ENCODE measurements at places on chromosomes 11 and 22.
A peak's percentile ranks its signal among the peaks of the same experiment; 100 is the strongest.

DNA sequence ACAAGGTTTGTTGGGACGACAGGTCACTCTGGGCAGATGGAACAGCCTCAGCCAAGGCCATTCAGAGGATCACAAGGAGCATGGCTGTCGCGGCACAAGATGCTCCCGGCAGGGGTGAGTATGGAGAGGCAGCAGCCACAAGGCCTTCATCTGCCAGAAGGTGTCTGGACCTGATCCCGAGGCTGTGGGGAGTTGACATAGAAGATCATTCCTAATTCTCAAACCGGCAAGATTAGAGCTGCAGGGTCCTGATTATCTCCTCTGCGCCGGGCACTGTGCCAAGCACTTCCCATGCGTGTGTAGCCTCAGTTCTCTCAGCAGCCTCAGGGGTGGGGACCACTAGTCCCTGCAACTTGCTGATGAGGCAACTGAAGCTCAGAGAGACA is 32.3 kb upstream of the RFPL3 start:
- DNase-seq: no peak

DNA sequence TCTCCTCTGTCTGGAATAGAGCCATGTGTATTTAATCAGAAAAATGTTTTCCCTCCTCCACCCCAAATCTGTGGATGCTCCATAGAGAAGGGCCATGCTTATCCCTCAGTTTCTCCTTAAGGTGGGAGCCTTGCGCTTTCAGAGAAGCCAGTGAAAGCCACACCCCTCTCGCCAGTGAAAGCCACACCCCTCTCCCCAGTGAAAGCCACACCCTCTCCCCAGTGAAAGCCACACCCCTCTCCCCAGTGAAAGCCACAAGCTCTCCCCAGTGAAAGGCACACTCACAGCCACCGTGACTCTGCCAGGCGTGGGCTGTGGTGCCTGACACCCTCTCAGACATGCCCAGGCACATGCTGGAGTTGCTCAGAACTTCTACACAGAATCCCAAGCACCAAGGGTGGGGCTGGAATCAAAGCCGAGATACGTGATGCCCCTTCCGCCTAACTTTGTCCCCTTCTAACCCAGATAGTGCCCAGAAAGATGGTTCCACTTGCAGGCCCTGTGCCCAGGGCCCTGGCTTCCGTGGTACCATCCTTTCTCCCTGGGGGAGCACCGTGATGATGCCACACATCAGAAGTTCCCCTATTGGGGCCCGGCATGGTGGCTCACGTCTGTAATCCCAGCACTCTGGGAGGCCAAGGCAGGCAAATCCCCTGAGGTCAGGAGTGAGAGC is 16.5 kb upstream of the PRR5 start:
- no peak for DNase-seq

DNA sequence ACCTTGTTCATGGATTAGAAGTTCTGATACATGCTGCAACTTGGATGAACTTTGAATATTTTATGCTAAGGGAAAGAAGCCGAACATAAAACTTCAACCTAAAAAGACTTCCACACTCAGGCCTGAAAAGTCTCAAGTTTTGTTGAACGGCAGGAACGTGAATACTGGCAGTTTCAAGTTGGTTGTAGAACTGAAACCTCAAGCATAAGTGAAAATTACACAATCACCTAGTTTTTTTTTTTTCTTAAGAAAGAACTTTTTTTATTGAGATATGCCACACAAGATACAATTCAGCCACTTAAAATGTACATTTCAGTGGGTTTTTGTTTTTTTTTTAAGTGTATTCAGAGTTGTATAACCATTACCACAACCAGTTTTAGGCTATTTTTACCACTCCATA is 50.8 kb upstream of the ADORA2A start:
- DNase-seq: no peak

- no peak for DNase-seq
Observed at GRCh38 chr11:57425565-57426438, 1.1 kb downstream of the SLC43A3 start.

- no peak for DNase-seq
Observed at GRCh38 chr11:123504401-123504800, 74.3 kb downstream of the GRAMD1B start.

GRCh38 chr11:66787934-66788758 is 55.1 kb upstream of the RCE1 start:
- DNase-seq: no peak

- no peak for DNase-seq
Observed at GRCh38 chr11:32312865-32313403, 122.4 kb downstream of the WT1 start.

DNA sequence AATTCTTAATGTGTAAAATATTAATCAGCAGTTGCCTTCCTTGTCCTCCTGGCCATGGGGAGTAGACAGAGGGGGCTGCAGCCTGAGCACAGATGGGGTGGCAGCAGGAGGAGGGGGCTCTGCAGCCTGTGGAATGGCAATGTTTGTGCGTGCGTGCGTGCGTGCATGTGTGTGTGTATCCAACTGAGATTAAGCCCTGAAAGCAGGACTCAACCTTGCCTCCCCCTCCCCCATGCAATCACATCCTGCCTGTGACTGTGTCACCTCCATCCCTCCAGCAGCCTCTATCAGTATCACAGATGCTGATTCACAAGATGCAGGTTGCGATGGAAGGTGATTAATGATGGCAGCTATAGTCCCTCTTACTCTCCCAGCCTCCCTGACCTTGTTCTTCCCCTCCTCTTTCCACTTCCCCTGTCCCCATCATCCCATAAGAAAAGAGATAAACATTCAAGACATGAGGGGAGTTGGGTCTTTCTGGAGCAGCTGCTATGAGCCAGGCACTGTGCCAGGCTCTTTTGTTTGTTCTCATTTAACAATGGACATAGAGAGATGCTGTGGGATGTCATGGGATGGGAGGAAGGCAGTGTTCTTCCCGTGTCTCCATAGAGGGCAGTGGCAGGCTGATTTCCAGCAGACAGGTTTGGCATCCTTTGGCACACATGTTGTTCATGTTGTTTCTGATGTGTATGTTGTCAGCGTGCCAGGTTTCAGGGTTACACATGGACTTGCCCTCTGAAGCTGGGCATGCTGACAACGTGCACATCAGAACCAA is 43.8 kb upstream of the NECTIN1 start:
- no peak for DNase-seq

DNA sequence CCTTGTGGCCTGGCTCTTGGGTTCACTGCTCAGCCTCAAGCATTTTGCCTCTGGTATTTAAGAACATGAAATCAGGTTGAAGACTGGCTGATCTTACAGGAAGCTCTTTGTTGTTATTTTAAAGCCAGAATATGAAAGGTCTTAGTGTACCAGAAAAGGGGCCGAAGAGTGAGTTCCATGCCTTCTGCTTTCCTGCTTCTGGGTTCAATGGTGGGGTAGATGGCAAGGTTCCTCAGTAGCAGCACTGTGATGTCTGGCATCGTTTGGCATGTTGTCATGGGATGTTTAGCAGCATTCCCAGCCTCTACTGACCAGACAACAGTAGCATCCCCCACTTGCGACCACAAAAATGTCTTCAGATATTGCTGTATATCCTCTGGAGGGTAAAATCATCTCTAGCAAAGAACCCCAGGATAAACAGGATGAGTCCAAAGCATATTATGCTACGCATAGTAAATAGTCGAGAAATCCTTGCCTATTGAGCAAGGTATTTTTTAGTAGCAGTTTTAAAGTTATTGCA is 2.4 kb downstream of the VPS26B start:
- no peak for DNase-seq

DNA sequence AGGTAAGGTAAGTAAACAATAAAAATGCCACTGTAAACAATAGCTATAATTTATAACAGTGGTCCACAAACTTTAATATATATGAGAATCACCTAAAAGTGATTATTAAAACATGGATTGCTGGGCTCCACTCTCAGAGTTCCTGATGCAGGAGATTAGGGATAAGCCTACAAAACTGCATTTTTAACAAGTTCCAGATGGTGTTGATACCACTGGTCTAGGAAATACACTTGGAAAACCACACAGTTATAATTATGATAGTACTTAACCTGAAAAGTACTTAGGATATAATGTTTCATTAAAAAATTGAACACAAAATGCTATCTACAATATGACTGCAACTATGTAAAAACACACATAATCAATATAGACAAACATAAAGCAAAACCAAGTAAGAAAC is 20.4 kb downstream of the FCHSD2 start:
- DNase-seq: no peak

GRCh38 chr22:17047656-17048055 is 37.1 kb upstream of the IL17RA start:
- DNase-seq: no peak

DNA sequence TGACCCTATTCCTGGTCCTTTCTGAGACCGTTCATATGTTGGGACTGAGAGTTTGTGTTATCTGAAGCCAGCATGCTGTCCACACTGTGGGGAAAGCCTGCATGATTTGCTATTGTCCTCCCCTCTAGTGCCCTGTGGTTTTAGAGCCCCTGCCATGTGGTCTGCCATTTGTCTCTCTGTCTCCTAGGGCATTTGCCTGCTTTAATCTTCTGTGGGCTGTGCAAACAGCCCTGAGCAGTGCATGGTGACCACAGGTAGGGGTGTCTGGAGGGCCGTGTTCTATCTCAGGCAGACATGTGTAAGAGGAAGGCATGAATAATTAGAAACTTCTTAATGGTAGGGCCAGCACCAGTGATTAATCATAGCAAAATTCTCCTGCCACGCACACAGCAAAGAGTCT is 23.0 kb downstream of the AMPD3 start:
- no peak for DNase-seq

DNA sequence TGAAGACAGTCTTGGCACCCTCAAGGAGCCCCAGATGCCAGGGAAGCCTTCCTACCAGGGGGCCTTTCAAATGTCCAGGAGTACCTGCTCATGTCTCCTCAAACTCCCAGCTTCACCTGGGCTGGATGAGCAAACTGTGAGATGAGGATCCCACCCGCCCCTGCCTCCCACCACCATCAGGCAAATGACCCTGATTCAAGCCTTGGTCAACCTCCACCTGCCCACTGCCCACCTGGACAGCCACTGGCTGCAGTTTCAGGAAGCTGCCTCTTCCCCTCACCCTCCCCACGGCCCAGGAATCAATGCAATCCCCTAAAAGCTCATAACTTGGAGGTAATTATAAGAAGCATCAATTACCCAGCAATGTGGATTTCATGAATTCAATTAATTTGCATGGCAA is 122.7 kb downstream of the BUD13 start:
- DNase-seq: no peak

DNA sequence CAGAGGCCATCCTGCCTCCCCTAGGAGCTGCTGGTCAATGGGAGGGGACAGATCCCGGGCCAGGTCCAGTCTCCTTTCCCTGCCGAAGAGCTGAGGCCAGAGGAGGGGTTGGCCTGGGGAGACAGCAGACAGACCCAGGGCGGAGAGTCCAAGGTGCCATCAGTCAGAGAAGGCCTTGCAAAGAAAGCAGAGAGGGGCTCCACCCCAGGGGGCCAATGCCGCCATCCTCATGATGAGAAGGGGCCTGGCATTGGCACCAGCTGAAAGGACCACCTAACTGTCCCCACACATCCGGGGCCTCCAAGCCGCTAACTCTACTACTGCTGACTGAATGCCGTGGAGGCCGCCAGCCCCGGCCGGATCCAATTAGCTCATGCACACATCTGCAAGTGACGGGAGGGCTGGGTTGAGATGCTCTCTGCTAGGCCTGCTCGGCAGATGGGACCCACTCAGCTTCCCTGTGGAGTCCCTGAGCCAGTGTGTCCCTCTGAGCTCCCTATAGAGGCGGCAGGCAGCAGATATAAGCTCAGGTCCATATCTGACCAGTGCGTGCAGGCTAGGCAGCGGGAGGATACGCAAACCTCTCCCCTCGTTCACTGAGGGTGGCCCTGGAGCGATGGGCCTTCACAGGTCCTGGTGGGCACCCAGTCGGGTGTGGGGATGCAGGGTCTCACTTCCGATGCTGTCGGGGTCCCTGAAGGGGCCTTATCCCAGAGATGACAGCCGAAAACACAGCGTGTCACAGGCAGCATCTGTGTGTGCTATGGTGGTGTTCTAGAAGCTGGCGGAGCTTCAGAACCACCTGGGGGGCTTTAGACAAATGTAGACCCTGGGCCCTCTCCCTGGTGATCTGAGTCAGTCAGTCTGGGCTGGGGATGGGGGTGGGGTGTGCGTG is 183.9 kb downstream of the CTTN start:
- DNase-seq: peak; percentile 52

DNA sequence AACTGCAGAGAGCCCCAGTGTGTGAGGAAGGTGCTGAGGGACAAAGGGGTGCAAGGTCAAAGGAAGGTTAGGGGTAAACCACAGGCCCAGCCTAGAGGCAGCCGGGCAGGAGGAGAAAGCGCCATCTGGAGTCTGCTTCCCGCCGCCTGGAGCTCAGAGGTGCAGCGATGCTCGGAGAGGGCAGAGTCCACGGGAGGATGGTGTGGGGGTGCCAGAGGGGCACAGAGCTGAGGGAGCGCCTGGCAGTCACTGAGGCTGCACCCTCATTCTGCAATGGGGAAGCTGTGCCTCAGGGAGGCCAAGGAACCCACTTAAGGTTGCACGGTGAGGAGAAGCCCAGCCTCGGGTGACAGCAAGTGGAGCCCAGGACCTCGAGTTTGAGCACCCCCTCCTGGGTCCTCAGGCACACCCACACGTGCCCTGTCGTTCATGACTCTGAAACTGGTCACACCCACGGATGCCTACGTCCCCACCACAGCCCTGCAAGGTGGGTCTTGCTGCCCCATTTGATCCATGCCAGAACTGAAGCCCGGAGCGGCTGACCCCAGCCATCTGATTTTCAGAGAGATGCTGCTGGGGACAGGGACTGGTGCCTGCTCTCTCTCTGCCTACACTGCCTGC is 1.6 kb downstream of the IL2RB start:
- DNase-seq: no peak

DNA sequence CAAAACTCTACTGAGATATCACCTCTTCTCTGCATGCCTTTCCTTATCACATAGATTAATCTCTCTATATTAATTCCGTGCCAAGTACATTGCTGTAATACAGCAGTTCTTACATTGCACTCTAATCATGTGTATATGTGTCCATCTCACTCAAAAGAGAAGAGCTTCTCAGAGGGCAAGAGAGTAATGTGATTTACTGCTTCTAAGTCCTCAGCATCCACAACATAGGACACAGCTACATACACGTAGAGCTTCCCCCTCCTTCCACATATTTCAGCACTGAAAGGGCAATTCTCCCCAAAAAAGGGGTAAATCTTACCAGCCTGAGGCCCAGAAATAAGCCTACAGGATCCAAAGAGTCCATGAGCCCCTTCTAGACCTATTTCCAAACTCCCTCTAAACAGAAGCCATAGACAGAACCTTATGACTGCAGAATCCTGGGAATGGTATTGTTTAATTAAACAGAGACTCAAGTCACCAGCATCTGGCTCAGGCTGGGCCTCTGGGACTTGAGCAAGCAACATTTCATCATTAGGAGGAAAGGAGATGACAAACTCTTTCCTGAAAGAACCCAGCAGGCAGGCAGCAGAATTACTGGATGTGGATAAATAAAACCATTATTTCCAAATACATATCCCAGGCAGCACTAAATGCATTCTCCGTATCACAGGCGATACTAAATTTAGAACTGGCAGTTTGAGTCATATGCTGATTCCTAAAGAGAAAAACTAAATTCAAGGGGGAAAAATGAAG is 87.2 kb downstream of the KCNC1 start:
- DNase-seq: no peak

GRCh38 chr11:17013548-17014320 is 480 bp downstream of the PLEKHA7 start:
- no peak for DNase-seq
